ENCODE measurements at places on chromosomes 16 and 17. TPM values are rescaled to one million over a fixed set of nuclear protein-coding genes. Genes with fewer than 3 reads are reported as not detected.
A peak's percentile ranks its signal among the peaks of the same experiment; 100 is the strongest.

The TBC1D28 gene
- not detected for total RNA-seq

The KRT12 gene
- total RNA-seq = not detected

The MYH1 gene
- 15.4 TPM for total RNA-seq

The GDPD3 gene
- total RNA-seq = 3.3 TPM

The TEKT1 gene
- total RNA-seq = not detected

- peak; percentile 65 for DNase-seq
These were observed 634 bp downstream of the SLC2A4 start for GRCh38 chr17:7281953-7282751.

GRCh38 chr17:21085707-21086106 lies 41.1 kb upstream of the DHRS7B start:
- DNase-seq = no peak

DNA sequence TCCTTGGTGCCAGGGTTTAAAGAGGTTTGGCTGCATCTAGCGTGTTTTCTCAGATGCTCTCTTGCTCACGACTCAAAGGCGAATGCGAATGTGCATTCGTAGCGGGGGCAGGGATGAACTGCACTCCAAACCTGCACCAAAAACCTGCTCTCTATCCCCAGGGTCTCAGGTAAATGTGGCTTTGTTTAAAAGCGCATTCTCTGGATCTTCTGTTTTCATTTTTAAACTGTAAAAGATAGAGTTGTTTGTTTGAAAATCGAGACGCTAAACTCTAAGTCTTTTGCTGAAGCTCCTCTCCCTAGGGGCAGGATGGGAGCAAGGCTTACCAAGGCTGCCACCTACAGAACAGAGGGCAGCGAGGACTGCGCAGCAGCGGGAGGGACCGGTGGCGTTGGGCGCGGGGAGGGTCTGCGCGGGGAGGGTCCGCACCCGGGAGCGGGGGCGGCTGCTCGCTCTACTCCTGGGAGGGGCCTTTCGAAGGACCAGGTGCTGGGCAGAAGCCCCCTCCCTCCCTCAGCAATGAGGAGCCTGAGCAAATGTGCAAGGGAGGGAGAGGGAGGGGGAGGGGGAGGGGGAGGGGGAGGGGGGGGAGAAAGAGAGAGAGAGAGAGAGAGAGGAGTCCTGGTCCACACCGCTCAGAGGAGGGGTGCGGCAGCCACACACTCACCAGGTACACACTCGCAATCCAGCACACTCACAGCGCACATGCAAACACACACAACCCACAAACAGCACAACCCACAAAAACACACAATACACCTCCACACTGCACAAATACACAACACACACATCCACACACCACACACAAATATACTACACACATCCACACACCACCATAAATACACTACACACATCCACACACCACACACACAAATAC lies 142.8 kb downstream of the GRIN2A start:
- peak; percentile 35 for DNase-seq

DNA sequence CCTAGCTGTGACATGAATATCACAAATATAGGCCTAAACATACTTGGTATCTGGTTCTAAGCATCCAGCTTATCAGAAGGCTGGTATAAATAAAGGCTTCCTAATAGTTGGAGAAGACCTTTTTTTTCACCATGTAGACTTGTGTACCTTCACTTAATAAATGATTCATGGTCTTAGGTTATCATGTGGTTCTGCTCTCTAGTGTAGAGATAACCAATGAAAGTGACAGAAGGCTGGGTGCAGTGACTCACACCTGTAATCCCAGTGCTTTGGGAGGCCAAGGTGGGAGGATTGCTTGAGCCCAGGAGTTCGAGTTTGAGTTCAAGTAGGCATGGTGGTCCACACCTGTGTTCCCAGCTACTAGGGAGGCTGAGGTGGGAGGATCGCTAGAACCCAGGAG lies 3.1 kb downstream of the DDX19A start:
- no peak for DNase-seq

DNA sequence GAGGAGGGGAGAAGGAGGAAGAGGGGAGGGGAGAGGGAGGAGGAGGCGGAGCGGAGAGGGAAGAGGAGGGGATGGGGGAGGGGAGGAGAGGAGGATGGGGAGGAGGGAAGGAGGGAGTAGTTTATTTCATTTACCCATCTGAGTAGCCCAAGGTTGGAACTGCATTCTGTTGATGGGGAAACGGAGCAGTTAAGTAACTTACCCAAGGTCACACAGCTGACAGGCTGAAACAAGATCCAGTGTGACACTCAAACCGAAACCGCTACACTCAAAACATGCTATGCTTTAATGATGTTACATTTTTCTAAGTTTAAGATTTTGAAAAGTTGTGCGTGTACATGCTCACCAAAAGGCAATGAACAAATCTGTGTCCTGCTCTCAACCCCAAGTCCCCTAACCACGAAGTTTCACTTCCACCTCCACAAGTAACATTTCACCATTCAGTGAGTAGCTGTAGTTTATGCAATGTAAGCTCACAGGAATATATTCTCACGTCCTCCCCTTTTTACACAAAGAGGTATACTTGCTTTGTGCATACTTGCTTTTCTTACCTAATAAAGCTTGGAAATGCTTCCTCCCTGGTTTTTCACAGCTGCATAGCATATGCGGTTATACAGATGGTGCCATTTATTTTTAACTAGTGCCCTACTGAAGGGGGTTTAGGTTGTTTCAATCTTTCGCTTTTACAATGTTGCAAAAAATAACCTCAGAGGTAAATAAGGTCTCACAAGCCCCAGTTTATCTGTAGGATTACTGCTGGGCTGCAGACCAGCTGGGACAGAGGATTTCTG lies 275.3 kb downstream of the PARN start:
- DNase-seq = peak; percentile 32

GRCh38 chr16:27649021-27649420 lies 99.1 kb downstream of the KATNIP start:
- DNase-seq = no peak

Data from tongue (tissue), 3 donors.